ENCODE measurements at places on chromosomes 12 and 14.

DNA sequence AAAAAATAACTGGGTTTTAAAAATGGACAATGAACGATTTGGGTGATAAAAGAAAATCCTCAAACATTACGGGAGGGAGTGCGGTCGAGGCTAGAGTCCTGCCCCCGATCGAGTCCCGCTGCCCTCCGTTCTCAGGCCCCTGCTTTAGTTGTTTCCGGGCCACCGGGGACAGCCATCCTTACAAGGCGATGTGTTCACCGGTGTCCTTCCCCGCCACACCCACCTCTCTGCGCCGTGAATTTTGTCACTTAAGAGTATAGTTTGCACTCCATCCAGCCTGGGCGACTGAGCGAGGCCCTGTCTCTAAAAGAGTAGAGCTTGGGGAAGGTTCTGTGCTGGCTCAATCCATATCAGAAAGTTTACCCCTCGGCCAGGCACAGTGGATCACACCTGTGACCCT is 2.9 kb downstream of the ULK1 start:
- DNase-seq, result no peak

GRCh38 chr12:63093711-63094110 is 57.3 kb downstream of the AVPR1A start:
- no peak for DNase-seq

- DNase-seq, result no peak
Measured at GRCh38 chr12:54891717-54892478, 37.6 kb downstream of the MUCL1 start.

GRCh38 chr12:69332815-69333358 is 15.3 kb upstream of the LYZ start:
- DNase-seq, result no peak

DNA sequence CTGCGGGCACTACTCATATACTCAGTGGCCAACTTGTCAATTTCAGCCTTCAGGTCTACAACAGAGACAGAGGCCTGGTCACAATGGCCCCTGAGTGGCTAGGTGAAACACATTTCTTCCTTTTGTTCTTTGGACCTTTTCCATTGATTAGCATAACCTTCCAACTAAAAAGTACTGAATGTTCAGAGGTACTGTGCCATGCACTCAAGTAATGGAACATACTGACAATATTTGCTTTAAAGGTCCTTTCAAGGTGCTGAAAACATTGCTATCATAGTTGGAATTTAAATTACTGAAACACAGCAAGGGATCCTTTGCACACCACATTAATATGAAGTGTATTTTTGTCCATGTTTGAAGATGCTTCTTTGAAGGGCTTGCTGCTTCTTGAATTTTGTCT is 6.1 kb upstream of the ACRBP start:
- no peak for DNase-seq

DNA sequence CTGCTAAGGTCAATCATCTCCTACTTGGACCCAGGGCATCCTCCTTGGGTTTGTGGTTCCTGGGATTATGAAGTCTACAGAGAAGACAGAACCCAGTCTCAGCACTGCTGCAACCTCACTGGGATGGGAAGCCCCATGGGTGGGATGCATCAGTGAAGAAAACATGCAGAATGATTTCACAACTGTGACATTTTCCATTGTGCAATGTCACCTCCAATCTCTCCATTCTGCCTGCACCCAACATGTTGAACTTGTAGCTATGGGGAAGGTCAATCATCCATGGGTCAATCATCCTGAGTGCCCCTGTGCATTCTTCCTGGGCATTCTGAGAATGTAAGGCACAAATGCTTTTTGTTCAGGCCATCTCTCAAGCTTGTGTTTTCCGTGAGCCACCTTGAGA is 1004.4 kb upstream of the TMEM132C start:
- no peak for DNase-seq

GRCh38 chr12:129184127-129184928 is 331.1 kb downstream of the GLT1D1 start:
- DNase-seq, result no peak

DNA sequence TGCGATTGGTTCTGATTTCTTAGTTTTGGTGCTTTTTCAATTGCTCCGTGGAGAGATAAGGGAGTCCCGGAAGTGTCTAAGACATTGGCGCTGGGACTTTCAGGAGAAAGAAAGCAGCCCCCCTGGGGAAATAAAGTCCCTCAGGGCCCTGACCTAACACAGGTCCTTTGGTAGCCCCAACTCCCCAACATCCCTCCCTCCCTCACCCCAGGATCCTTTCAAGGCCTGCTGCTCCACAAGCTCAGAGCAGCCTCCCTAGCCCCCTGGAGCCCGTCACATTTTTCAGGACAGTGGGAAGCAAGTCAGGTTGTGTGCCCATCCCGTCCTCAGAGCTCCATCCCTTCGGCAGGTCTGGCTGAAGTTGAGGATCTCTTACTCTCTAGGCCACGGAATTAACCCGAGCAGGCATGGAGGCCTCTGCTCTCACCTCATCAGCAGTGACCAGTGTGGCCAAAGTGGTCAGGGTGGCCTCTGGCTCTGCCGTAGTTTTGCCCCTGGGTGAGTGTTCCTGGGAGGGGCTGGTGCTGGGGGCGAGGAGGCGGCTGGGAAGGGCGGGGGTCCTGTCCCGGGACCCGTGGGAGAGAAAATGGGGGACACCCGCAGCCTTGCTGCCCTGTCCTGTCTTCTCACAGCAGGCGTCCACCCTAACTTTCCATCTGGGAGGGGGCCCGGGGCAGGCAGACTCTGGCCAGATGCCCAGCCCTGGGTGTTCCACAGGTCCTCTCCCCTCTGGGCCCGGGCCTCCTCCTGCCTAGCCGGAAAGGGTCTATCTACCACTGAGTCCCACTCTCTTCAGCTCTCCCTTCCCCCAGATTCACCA is 950 bp downstream of the IFI27 start:
- DNase-seq, result no peak

DNA sequence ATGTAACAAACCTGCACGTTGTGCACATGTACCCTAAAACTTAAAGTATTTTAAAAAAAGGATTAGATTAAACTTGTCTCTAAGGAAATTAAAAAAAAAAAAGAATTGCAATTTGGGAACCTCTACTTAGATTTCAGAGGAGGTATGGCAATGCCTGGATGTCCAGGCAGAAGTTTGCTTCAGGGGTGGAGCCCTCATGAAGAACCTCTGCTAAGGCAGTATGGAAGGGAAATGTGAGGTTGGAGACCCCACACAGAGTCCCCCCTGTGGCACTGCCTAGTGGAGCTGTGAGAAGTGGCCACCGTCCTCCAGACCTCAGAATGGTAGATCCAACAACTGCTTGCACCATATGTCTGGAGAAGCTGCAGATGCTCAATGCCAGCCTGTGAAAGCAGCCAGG is 279.6 kb upstream of the CCDC196 start:
- DNase-seq, result no peak

DNA sequence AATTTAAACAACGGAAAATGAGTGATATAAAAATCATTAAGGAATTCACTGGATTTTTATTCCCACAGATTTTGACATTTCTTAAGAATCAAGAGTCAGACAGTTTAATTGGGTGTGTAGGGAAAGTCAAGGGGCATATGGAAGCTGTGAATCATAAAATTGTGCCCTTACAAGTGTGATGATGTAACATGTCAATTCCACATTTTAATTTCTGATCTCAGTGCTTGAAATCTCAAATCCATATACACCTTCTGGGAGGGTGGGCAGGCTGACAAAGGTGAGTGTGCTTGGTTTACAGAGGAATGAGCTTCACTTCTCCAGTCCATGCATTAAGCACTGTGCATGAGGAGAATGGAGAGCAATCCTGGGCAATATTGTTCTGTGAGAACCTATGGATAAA is 1.0 kb upstream of the KRT6A start:
- no peak for DNase-seq

DNA sequence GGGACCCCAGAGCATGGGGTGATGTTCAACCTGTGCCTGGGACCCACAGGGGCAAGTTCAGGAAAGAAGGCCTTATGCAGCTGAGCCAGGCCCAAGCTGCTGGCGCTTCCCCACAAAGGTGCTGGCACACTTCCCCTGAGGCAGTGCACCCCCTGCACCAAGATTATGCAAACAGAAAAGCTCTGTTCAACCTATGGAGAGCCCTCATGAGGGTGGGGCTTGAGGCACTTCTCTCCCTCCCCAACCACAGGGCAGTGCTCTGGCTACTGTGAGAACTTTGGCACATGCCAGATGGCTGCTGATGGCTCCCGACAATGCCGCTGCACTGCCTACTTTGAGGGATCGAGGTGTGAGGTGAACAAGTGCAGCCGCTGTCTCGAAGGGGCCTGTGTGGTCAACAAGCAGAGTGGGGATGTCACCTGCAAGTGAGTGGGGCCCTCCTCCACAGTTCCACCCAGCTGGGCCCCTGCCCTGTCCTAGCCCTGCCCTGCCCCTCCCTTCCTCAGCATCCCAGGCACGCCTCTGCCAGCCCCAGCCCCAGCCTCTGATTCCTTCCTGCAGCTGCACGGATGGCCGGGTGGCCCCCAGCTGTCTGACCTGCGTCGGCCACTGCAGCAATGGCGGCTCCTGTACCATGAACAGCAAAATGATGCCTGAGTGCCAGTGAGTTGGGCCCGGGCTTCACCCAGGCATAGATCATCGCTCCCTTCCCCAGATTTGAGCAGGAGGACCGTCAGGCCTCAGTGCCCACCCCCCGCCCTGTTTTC is 5.5 kb upstream of the NXPH4 start:
- no peak for DNase-seq

- no peak for DNase-seq
Measured at GRCh38 chr12:21428241-21428640, 9.2 kb upstream of the PYROXD1 start.

GRCh38 chr12:47383942-47384341 is 304.2 kb upstream of the AMIGO2 start:
- no peak for DNase-seq

DNA sequence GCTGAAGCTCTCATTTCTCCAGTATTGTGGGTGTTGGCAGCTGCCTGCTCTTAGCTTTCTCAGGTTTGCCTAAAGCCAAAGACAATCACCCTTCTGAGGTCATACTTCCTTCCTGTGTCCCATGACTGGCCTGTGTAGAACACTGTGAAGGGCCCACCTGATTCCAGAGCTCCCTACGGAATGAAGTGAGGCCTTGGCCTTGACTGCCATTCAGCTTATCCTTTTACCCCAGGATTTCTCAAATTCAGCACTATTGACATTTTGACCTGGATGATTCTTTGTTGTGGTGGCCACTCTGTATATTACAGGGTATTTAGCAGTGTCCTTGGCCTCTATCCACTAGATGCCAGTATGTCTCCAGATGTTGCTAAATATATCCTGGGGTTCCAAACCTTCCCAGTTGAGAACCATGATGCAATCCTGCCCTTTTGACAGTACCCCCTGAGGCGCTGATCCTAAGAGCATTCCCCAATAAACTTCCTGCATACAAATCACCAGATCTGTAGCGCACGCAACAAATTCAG is 112.3 kb upstream of the KRR1 start:
- no peak for DNase-seq

DNA sequence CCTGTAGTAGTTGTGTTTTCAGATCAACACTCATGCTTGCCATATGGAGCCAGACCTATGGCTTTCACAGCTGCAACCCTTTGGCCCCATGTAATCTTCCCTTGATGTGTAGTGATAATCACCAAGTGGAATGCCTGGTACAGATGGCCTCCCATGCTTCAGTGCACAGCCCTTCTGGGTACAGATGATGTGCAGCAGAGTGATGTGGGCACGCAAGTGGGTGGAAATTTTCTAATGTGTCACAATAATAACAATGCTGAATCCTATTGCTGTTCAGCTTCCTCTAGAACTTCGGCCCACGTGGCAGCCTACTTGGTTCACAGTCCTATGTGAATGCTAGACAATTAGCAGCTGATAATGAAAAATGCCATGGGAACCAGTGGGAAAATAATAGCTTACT is 188.1 kb downstream of the SNAPC1 start:
- no peak for DNase-seq

DNA sequence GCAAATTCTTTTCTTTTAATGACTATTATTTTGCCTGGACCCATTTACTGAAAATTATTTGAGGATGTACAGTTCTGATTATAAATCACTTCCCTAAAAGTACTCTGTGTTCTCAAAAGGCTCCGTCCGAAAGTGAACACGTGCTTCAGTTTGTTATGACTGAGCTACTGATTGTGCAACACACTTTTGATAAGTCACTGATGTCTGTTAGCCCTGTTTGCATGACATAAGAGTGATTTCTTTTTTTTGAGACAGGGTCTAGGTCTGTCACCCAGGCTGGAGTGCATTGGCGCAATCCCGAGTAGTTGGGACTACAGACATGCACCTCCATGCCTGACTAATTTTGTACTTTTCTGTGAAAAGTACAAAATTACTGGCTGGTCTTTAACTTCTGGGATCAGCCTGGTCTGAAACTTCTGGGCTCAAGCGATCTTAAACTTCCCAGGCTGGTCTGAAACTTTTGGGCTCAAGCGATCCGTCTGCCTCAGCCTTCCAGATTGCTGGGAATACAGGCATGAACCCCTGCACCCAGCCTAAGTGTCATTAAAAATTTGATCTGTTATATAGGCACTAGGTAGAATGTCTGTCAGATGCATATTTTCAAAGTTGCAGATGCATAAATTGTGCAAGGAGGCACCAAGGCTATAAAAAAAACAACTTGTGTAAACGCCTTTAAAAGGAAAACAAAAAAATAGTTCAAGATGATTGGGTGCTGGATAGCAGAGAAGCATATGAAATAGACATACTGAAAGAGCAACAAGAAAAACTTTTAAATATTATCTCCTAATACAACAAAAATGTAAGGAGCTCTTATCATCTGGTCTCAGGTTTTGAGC is 111.5 kb downstream of the SRGAP1 start:
- DNase-seq, result no peak

- DNase-seq, result no peak
Measured at GRCh38 chr12:109286252-109286651, 22.8 kb downstream of the FOXN4 start.

DNA sequence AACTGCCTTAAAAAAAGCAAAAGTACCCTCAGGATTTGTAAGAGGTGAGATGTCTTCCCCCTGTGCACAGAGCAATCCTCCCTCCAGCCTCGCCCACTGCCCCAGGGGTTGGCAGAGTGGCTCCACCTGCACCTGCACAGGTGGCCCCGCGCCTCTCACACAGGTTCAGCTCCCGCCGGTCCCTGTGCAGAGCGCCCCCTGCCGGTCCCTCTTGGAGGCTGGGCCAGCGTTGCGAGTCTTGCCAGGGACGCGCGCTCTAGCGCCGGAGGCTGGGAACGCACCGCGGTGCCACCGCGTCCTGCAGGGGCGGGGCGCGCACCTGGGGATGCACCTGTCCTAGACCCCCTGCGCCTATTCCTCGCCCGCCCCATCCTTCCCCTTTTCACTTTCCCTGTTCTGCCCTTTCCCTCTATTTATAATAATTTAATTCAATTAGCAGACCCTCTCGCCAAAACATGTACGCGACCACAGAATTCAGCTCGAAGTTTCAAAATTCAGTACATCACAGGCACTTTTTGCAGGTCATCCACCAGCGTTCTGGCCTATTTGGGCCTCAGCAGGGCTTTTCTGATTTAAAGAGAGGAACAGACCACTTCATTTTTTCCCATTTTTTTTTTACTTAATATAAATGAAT is 618.6 kb downstream of the AACS start:
- DNase-seq, result no peak

- DNase-seq, result no peak
Measured at GRCh38 chr14:93905623-93906022, 21.5 kb upstream of the FAM181A start.

- no peak for DNase-seq
Measured at GRCh38 chr12:76588881-76589565, 29.5 kb upstream of the OSBPL8 start.

- DNase-seq, result no peak
Measured at GRCh38 chr12:6693832-6694355, 4.7 kb upstream of the ZNF384 start.

- DNase-seq, result no peak
Measured at GRCh38 chr14:31854508-31855075, 222.5 kb upstream of the ARHGAP5 start.

Data from activated naive CD8-positive, alpha-beta T cell treated with anti-CD3 and anti-CD28 coated beads, Interleukin-2, amount 50 U/mL, for 16 hours (primary cell).